NCI-H1417 treated with DMSO at 0.1 percent for 48 hours (cell line): ENCODE measurements at places on chromosomes 6 and 20.

GRCh38 chr20:17875106-17875980 lies 93.3 kb downstream of the SNX5 start:
- DNase-seq: no peak

GRCh38 chr6:81886157-81886556 lies 133.7 kb upstream of the TENT5A start:
- DNase-seq: no peak

- DNase-seq: no peak
These were observed 811.0 kb upstream of the GJE1 start for GRCh38 chr6:141321493-141322347.

DNA sequence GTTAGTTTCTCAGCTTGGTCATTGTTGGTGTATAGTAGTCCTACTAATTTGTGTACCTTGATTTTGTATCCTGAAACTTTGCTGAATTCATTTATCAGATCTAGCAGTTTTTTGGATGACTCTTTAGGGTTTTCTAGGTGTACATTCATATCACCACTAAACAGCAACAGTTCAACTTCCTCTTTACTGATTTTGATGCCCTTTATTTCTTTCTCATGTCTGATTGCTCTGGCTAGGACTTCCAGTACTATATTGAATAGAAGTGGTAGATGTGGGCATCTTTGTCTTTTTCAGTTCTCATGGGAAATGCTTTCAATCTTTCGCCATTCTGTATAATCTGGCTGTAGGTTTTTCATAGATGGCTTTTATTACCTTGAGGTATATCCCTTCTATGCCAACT lies 61.3 kb upstream of the HEY2 start:
- DNase-seq: no peak

GRCh38 chr6:131736003-131736596 lies 25.3 kb upstream of the CTAGE9 start:
- no peak for DNase-seq
